ENCODE measurements at places on chromosomes 3 and 15. TPM values are rescaled to one million over a fixed set of nuclear protein-coding genes. Genes with fewer than 3 reads are reported as not detected.

Gene ALS2CL
- 7.5 TPM for total RNA-seq

Gene SPTSSB
- 0.06 TPM for total RNA-seq

Gene TMEM207
- not detected for total RNA-seq

Gene CD80
- total RNA-seq = not detected

Gene GP5
- 0.02 TPM for total RNA-seq

Gene OR5K2
- not detected for total RNA-seq

Gene LDHAL6B
- total RNA-seq = not detected

Gene CSNK1G1
- total RNA-seq = 15.1 TPM

Gene STXBP5L
- not detected for total RNA-seq

Gene CYB561D2
- total RNA-seq = 17.4 TPM

Gene ACTRT3
- 3.5 TPM for total RNA-seq
